ENCODE measurements at places on chromosomes 5 and 9.
A peak's percentile ranks its signal among the peaks of the same experiment; 100 is the strongest.

DNA sequence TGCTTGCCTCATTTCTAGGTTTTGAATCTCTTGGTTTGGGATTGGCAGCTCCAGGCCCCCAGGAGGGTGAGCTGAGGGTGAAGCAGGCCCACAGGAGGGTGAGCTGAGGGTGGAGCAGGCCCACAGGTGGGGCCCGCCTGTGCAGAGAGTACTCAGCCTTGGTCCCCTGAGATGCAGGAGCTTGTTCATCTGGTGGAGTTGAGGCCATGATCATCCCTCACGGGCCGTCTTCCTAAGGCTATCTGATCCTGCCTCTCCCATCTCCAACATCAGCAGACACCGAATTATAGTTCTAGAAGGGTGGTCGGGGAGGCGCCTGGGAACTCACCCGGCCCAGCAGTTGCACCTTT, 131.7 kb upstream of the PHYKPL start:
- DNase-seq: no peak

GRCh38 chr5:33808699-33809098, 83.1 kb downstream of the ADAMTS12 start:
- no peak for DNase-seq

DNA sequence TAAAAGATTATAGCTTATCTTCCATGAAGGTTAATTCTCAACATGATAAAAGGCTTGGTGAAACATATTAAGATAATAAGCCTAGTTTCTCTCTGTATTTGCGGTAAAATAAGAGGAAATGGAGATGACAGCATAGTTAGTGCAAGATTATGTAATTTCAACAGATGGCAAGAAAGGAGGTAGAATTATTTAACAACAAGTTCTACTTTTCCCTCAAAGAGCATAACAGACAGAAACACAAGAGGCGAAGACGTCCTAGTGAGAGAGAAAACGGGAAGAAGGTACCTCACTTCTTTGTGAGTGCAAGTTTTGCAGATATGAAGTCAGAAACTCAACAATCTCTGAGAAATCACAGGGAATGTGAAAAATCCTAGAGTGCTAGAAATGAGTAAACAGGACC, 144.8 kb upstream of the ADCY2 start:
- DNase-seq: no peak

DNA sequence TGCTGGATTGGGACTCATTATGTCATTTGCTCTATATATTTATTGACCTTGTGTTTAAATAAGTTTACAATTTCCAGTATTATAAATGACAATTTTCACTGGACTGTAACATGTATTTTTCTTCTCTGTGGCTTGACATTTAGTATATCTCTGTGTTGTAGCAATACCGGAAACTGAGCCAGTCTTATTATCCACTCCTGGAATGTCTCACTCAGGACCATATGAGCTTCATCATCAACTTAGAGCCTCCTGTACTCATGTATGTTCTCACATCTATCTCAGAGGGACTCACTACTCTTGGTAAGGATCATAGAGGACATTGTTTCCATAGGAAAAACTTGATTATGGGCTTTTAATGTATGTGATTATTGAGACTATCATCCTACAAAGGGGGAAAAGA, 66.5 kb upstream of the TLX3 start:
- DNase-seq: no peak

GRCh38 chr5:89436464-89436863, 553.5 kb upstream of the MEF2C start:
- DNase-seq: no peak

DNA sequence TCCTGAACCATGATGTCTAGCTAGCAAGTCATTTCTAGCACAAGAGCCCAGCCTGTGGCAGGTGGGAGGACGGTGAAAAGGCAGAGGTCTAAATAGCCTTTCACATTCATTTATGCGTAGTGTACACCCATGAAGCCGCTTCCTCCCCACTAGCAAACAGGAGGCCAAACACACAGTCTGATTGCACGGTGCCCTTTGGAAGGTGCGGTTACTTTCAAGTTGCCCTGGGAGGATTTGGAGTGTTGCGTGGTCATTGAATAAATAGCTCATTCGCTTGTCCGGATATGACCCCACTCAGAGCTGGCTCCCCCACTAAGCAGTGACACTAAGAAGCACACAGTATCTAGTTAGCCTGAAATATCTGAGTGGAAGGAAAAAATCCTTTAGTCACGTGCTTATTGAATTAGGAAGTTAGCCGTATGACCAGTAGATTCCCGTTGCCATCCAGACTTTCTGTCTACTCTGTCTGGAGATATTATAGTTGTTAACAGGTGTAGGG, 664 bp upstream of the ARSB start:
- peak; percentile 89 for DNase-seq

Measured in activated CD8-positive, alpha-beta T cell treated with anti-CD3 and anti-CD28 coated beads for 36 hours (primary cell).